ENCODE measurements at places on chromosomes 7 and 10.

DNA sequence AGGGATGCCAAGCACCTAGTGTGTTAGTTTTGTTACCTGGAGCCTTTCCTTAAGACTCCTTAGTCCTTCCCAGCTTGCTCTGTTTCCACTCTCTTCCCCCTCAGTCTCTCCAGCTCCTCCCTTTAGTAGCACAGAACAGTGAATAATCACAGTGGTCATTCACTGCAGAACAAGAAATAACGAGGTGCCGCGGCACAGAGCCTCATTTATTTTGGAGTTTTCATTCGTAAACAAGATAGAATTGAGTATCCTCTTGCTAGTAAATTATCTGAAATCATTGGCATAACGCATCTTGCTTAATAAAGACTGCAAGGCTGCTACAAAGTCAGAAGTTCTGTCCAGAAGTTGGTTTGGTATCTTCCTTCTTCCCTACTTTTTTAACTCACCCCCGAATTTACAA, 129.3 kb upstream of the LANCL2 start:
- DNase-seq = no peak

DNA sequence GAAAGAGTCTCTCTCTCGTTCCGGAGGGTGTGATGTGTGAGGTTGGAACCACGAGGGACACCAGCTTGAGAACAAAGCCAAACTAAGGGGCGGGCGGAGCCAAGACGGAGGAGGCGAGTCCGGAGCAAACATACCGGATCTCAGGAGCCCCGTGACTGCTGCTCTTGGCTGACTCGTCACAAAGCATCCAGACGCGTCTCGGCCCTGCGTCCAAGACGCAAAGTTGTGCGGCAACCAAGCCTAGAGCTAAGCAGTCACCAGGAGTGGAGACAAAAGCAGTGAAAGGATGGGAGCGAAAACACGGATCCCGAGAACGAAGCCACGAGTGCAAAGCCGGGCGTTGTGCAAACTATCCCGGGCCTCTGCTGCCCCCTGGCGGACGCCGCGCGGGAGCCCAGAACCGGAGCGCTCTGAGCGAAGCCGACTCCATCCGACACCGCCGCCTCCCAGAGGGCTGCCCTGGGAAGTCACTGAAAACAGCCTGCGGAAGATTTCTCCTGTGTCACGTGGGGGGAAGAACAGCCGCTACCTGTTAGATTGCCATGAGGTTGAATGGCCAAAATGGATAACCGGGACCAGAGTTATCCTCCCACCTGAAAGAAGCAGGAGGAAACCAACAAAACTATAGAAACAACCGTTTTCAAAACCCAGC, 46.4 kb upstream of the TMEM72 start:
- peak; percentile 78 for DNase-seq

GRCh38 chr10:117312430-117312829, 62.8 kb downstream of the PDZD8 start:
- no peak for DNase-seq

GRCh38 chr7:153454306-153454705, 597.9 kb upstream of the DPP6 start:
- no peak for DNase-seq

- no peak for DNase-seq
These were observed 61.6 kb upstream of the KCNMA1 start for GRCh38 chr10:77699080-77699645.

DNA sequence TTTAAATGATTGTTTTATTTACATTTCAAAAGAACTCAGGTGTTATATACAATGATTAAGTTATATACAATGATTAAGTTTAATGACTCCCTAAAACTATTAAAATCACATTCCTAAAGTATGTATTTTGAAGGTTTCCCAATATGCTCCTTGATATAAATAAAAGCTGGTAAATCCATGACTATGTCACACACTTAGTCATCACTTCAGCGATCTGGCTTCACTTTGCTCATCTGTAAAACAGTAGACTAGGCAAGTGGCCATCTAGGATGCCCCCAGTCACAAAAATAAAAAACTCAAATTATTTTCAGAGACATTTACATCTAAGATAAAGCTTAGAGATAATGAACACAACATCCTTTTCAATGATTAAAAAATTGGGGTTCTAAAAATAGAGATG, 10.8 kb downstream of the ICA1 start:
- no peak for DNase-seq

- no peak for DNase-seq
These were observed 18.7 kb upstream of the DDIT4 start for GRCh38 chr10:72254813-72255568.

DNA sequence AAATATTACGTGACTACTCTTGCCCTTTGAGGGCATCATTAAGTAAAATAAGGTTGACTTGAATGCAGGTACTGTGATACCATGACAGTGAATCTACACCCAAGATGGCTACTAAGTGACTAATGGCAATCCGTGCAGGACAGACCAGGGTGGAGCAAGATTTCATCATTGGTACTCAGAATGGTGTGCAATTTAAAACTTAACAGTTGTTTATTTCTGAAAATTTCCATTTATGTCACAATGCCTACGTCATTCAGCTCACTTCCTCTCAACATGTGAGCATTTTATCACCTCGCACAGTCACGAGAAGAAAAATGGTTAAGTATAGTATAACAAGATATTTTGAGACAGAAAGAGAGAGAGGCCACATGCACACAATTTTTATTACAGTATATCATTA, 50.3 kb upstream of the MET start:
- DNase-seq = no peak

DNA sequence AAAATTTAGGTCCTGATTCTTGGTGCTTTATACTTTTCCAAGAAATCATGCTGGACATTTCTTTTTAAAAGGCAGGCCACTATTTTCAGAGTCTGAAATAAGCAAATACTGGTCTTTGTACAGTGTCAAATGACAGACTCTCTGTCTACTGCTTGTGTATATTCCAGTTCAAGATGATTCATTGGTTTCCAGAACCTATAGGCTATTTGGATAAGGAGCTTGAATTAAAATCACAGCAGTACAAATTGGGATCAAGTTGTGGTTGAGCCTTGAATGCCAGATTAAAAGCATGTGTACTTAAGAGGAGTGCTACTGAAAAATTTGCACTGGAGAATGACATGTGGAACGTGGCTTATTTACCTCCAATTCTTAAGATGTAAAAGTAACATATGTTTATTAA, 10.7 kb downstream of the KMT2E start:
- DNase-seq = no peak

DNA sequence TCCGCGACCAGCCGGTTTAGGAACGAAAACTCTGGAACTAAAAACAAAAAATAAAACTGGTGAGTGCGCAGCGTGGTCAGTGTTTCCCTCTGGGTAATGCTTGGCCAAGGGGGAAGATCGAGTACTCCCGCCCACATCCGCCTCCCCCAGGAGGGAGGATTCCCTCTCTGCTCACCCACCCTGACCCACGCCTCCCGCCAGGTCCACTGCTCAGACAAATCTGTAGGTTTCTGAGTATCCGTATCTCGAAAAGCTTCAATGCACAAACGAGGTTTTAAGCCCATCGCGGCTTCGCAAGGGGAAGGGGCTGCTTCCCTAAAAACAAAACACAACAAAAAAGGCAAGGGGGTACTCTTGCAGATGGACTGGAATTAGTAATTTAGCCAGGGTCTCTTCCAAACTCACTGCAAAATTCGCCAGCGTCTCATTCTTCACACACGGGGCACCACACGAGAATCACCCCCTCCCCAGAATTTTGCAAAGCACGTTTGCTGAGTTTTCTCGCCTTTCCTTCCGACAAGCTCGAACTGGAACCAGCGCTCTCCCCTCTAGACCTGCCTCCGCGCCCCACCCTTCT, 75.2 kb downstream of the INSIG1 start:
- DNase-seq = no peak

Measured in stimulated activated CD8-positive, alpha-beta memory T cell treated with anti-CD3 and anti-CD28 coated beads, Interleukin-4, amount 100 ng/mL, for 24 hours (primary cell).